Esophagus mucosa (tissue), 1 donor: ENCODE measurements at places on chromosomes 5 and 9. TPM values are rescaled to one million over a fixed set of nuclear protein-coding genes. Genes with fewer than 3 reads are reported as not detected.

The FUT7 gene
- 0.12 TPM for total RNA-seq

The KYAT1 gene
- 3.7 TPM for total RNA-seq

DNA sequence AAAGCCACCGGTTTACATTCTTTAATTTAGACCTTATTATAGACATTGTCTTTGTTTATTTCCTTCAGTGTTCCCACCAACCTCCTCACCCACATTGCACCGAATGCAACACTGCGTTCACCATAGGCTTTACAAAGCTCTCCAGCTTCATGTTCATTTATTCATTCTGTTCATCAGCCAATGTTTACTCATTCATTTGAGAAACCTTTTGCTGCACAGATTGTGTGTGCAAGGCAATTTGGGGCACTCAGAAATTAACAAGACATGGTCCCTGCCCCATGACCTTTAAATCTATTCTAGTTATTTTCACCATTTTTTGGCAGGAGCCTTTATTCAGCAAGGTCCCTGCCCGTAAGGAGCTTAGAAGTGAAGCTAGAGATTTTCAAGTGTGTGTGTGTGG is 70.9 kb upstream of the RARS1 start:
- ATAC-seq, result no peak

The SLC46A2 gene
- total RNA-seq, result 0.44 TPM

GRCh38 chr9:103186959-103187358 is 191.8 kb downstream of the CYLC2 start:
- no peak for ATAC-seq
